ENCODE measurements at places on chromosomes 7 and 10.
A peak's percentile ranks its signal among the peaks of the same experiment; 100 is the strongest.

GRCh38 chr10:98415731-98416119 is 743 bp upstream of the PYROXD2 start:
- DNase-seq = no peak

- DNase-seq = peak; percentile 33
Observed at GRCh38 chr7:127514499-127514898, 70.9 kb downstream of the GCC1 start.

- peak; percentile 23 for DNase-seq
Observed at GRCh38 chr7:26646336-26647048, 217.9 kb downstream of the SKAP2 start.

DNA sequence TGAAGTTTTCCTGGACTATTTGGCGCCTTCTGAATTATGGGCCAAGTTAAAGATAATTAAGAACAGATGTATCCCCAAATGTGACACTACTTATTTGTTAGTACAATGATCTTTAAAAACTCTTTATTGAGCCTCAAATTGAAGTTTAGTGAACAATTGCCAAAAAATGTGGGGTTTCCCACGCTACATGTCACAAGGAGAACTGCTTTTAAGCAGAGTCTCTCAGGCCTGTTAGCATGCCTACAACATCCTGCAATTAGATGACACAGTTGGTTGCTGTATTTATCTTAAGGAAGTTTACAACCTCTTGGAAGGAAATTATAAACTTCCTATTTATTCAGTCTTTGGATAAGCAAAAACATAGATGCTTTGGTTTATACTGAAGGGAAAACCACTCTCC is 733.0 kb downstream of the TNS3 start:
- DNase-seq = no peak

- no peak for DNase-seq
Observed at GRCh38 chr10:59325116-59325515, 37.2 kb downstream of the FAM13C start.

- DNase-seq = no peak
Observed at GRCh38 chr7:44471436-44471835, 19.0 kb downstream of the NUDCD3 start.

DNA sequence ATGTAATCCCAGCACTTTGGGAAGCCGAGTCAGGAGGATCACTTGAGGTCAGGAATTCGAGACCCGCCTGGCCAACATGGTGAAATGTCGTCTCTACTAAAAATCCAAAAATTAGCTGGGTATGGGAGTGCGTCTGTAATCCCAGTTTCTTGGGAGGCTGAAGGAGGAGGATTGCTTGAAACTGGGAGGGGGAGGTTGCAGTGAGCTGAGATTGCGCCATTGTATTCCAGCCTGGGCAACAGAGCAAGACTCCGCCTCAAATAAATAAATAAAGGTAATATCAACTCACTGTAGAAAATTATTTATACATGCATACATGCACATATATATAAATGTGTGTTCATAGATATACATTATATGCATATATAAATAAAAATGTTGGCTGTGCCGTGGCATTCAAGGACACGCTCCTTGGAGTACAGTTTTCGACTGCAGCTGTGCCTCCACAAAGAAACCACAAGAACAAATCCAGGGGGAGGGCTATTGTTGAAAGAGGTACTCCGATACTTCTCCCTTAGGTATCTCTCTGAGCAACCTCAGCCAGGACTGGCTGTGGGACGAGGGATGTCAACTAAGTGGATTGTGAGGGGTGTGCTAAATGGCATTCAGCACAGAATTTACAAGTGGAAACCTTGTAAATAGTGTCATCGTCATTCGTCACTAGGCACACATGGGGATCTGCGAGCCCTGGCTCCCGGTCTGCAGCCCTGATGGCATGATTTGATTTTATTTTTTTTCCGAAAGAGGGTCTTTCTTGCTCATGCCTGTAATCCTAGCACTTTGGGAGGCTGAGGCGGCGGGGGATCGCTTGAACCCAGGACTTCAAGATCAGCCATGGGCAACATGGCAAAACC is 49.3 kb downstream of the HIP1 start:
- no peak for DNase-seq

DNA sequence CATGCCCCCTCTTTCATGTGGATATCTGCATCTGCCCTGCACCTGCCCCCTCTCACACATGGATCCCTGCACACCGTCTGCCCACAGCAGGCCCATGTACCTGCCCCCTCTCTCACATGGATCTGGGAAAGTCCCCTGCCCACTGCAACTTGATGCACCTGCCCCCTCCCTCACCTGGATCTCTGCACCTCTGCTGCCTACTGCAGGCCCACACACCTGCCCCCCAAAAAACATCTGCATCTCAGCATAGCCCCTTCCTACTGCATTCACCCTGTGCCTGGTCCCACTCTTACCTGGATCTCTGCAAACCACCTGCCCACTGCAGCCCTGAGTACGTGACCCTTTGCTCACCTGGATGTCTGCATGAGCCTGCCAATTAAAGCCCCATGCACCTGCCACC is 479.8 kb downstream of the PTPRN2 start:
- no peak for DNase-seq

DNA sequence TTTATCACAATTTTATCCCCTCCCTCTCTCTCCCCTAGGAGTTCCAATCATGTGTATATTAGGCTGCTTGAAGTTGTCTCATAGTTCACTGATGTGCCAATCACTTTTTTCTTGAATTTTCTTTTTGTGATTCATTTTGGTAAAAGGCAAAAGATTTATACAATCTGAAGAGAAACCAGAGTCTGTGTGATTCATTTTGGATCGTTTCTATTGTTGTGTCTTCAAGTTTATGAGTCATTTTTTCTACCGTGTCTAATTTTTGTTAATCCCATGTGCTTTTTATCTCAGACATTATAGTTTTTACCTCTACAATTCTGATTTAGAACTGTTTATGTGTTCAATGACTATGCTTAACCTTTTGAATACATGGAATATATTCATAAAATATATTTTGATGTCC is 483.9 kb upstream of the AUTS2 start:
- DNase-seq = no peak

DNA sequence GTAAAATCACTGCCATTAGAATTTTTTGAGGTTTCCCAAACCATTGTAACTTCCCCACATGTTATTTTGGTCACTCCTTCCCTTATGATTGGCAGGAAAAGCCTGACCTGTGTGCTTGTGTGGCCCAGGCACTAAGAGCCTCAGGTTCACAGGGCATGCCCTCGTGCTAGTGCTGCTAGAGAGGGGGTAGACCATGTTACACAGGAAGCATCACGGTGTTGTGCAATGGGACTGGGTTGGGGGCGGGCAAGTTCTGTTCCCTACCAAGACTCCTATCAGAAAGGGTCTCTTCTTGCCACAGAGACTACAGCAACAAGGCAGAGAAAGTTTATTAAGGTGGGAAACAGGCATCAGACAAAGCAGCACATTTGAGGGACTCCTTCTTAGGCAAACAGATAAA is 32.2 kb downstream of the LSM5 start:
- no peak for DNase-seq

DNA sequence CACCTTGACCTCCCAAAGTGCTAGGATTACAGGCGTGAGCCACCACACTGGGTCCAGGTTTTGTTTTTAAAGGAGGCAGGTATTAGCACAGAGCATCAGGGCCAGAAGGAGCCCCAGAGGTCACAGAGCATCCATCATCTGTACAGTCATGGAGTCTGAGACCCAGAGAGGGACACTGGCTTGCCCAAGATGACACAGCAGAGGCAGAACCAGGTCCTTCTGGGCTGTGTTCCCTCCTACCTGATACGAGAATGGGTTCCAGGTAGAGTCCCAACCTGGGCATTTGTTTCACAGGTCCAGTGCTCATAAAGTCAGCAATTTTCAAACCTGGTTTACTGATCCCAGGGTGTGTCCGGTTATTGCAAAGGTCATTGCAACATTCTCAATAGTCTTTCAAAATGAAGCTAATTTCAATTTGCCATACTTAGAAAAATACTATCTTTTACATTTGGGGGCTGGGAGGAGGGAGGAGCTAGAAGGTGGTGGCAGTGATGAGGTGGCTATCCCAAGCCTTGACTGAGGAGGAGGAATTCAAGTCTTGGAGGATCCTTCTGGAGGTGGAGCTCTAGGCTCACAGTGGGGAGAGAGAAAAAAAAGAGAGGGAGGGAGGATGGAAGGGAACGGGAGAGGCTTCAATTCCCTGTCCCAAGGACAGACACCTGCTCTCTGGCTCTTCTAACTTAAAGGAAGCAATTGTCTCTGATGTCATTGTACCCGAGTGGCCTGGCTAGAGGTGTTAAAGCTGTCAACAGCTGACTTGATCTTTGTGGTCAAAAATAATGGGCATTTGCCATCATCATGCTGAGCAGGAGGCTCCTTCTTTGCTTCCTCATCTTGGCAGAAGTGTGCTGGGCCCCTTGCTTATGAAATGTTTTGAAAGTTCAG is 8.1 kb downstream of the MXI1 start:
- DNase-seq = no peak

- no peak for DNase-seq
Observed at GRCh38 chr7:155948423-155948822, 136.2 kb upstream of the SHH start.

DNA sequence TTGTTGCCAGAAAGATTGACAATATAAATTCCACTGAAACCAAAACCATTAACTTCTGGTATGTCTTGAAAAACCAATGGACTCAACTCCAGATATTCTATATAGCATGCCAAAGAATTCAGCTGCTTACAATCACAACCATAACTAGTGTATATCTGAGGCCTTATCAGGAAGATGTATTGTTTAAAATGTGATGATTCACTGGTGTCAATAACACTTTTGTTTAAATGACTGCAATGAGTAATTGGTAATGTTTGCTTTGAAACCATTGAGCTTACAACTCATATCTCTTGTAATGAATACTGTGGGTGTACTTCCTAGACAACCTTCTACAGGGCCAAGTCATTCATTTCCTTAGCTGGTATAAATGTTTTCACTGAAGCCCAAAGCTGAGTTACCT is 727.9 kb upstream of the KCND2 start:
- peak; percentile 93 for DNase-seq

DNA sequence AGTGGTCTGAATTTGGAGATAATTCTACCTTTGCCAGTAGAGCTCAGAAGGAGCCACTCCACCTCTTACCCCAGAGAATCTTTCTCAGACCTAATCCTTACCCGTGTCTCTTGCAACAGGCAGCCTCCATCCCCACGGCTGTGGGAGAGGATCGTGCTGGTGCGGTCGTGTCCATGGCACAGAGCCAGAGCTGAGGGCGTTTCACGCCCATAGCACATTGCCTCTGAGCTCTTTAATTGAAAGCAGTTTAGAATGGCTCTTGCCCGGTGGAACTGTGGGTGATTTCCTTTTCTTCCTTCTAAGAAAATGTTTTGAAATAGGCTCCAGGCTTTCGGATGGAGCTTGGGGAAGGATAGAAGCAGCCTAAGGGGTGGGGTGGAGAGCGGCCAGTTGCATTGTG is 41.5 kb downstream of the PRF1 start:
- no peak for DNase-seq

- no peak for DNase-seq
Observed at GRCh38 chr7:122301858-122302760, 2.4 kb downstream of the FEZF1 start.

DNA sequence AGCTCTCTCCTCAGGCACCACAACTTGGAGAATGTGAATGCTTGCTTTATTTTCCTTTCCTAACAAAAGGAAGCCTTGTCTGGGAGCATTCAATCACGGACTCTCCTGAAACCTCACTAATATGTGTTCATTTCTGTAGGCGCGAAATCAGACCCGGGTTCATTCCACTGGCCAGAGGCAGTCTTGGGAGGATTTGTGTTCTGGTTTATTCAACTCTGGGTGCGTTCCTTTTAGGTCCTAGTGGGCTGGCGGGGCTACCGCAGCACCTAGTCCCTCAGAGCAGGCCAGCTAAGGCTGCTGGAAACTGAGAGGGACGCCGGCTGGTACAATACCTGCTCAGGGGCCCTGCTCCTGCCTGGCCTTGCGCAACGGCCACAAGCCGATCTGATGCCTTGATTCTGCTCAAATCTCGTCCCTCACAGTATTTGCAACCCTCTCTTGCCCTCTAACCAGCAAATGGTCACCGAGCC is 7.5 kb downstream of the HOXA4 start:
- DNase-seq = no peak

- no peak for DNase-seq
Observed at GRCh38 chr7:82172017-82172416, 271.6 kb downstream of the CACNA2D1 start.

All from HT1080 (cell line).